ENCODE measurements at places on chromosomes 3 and 15.
A peak's percentile ranks its signal among the peaks of the same experiment; 100 is the strongest.

GRCh38 chr15:78046796-78047341 lies 30.6 kb downstream of the TBC1D2B start:
- H3K27me3 ChIP-seq = no peaks in the 10 kb centered on the region
- ATAC-seq = peak; percentile 61
- peak overlapping the region; percentile 78 for H3K4me3 ChIP-seq
- H3K4me1 ChIP-seq = peaks cover 81% of the 10 kb centered on the region
- H3K36me3 ChIP-seq = peaks cover 78% of the 10 kb centered on the region

DNA sequence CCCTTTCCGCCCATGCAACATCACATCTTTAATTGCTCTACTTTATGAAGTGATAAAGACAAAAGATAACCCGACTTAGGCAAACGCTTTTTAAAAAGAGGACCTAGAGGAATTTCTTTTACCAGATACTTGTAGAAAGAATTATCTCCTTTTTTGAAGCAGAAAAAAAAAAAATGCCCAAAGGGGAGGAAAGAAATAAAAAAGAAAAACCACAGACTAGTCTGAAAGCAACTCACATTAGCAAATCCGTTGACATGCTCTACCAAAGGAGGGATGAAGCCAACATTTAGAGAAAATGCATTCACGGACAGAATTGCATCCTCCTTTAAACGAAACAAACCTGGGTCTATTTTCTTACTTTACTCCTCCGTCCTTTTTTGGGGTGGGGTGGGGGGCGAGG lies 213.6 kb downstream of the MEIS2 start:
- peaks cover 90% of the 10 kb centered on the region for H3K27me3 ChIP-seq
- no peak overlapping the region for H3K4me3 ChIP-seq
- H3K36me3 ChIP-seq = no peaks in the 10 kb centered on the region
- ATAC-seq = no peak
- no peak overlapping the region for H3K27ac ChIP-seq

GRCh38 chr3:15160662-15161061 lies 45.4 kb upstream of the CAPN7 start:
- H3K4me1 ChIP-seq = no peaks in the 10 kb centered on the region
- H3K27ac ChIP-seq = no peak overlapping the region
- H3K27me3 ChIP-seq = peaks cover 14% of the 10 kb centered on the region
- no peak for ATAC-seq
- H3K4me3 ChIP-seq = no peak overlapping the region

- H3K4me1 ChIP-seq = no peaks in the 10 kb centered on the region
- no peak overlapping the region for H3K4me3 ChIP-seq
- no peaks in the 10 kb centered on the region for H3K36me3 ChIP-seq
- ATAC-seq = no peak
- peaks cover 21% of the 10 kb centered on the region for H3K27me3 ChIP-seq
- no peak overlapping the region for H3K27ac ChIP-seq
Observed at GRCh38 chr3:179962629-179963387, 73.9 kb downstream of the PEX5L start.

- no peak overlapping the region for H3K4me3 ChIP-seq
- peaks cover 12% of the 10 kb centered on the region for H3K4me1 ChIP-seq
- no peaks in the 10 kb centered on the region for H3K36me3 ChIP-seq
- no peaks in the 10 kb centered on the region for H3K27me3 ChIP-seq
- no peak overlapping the region for H3K27ac ChIP-seq
Observed at GRCh38 chr3:42745291-42745745, 27.7 kb downstream of the CCDC13 start.

DNA sequence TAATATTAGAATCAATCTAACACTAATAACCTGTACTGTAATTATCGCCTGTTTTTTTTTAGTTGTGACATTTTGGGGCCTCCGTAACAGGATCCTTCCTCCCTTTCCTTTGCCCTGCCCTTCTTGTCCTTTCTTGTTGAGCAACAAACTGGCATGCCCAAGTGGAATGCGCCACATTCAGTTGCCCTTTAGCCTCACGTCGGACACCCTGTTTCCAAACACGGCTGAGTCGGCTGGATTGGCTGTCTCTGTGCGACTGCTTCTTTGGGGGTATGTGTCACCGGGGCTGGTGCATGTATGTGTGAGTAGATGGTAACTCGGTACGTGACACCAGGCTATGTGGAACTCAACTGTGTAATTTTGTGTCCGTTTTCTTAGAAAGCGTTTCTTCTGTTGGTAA lies 24.1 kb downstream of the TRAK1 start:
- H3K27me3 ChIP-seq = no peaks in the 10 kb centered on the region
- no peak overlapping the region for H3K4me3 ChIP-seq
- no peaks in the 10 kb centered on the region for H3K36me3 ChIP-seq
- peaks cover 4% of the 10 kb centered on the region for H3K4me1 ChIP-seq
- peak overlapping the region; percentile 43 for H3K27ac ChIP-seq
- no peak for ATAC-seq

GRCh38 chr15:49987198-49987785 lies 131.7 kb downstream of the ATP8B4 start:
- ATAC-seq = no peak
- H3K36me3 ChIP-seq = no peaks in the 10 kb centered on the region
- H3K4me3 ChIP-seq = no peak overlapping the region
- no peak overlapping the region for H3K27ac ChIP-seq
- peaks cover 6% of the 10 kb centered on the region for H3K27me3 ChIP-seq
- H3K4me1 ChIP-seq = no peaks in the 10 kb centered on the region

GRCh38 chr3:13706451-13706850 lies 157.5 kb downstream of the FBLN2 start:
- peaks cover 67% of the 10 kb centered on the region for H3K27me3 ChIP-seq
- no peak overlapping the region for H3K4me3 ChIP-seq
- no peak for ATAC-seq

GRCh38 chr3:55445551-55445950 lies 41.6 kb downstream of the WNT5A start:
- no peak overlapping the region for H3K4me3 ChIP-seq
- no peaks in the 10 kb centered on the region for H3K36me3 ChIP-seq
- H3K4me1 ChIP-seq = no peaks in the 10 kb centered on the region
- no peaks in the 10 kb centered on the region for H3K27me3 ChIP-seq
- H3K27ac ChIP-seq = no peak overlapping the region

DNA sequence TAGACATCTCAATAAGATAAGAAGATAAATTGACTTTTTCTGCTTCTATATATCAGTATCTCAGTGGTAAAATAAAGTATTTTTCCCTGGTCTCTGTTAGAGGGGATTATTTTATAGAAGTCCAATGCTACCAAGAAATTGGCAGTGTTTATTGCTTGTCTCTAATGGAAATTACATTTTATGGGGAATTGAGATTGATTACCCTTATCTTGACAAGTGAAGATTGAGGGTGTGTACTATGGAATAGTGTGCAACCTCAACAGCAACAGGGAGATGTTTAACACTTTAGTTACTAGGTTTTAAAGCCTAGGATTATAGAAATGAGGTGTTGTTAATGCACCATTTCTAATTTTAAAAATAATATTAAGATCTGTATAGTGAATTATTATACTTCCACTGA lies 154.8 kb upstream of the ROBO1 start:
- no peaks in the 10 kb centered on the region for H3K36me3 ChIP-seq
- ATAC-seq = no peak
- no peaks in the 10 kb centered on the region for H3K27me3 ChIP-seq
- H3K27ac ChIP-seq = no peak overlapping the region

DNA sequence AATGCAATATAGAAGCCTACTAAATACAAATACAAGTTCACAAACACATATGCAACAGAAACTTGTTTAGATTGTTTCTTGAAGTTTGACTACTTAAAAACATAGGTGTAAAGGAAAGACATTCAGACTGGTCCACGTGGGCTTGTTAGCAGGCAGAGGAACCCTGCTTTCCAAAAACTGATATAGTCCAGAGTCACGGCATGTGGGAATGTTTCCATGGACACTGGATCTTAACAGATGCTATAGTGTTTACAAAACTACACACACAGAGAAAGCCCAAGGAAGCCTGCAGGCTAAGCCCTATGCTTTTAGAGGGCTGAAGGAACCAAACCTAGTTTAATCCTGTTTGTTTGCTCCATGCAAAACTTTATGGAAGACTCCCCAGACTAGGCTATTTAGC lies 45.2 kb upstream of the LRRC58 start:
- no peaks in the 10 kb centered on the region for H3K4me1 ChIP-seq
- ATAC-seq = no peak
- no peak overlapping the region for H3K4me3 ChIP-seq
- no peak overlapping the region for H3K27ac ChIP-seq
- H3K27me3 ChIP-seq = peaks cover 3% of the 10 kb centered on the region

- no peaks in the 10 kb centered on the region for H3K4me1 ChIP-seq
- no peak overlapping the region for H3K4me3 ChIP-seq
- no peak overlapping the region for H3K27ac ChIP-seq
- ATAC-seq = no peak
- no peaks in the 10 kb centered on the region for H3K36me3 ChIP-seq
Observed at GRCh38 chr15:69787791-69788190, 309.9 kb downstream of the TLE3 start.

DNA sequence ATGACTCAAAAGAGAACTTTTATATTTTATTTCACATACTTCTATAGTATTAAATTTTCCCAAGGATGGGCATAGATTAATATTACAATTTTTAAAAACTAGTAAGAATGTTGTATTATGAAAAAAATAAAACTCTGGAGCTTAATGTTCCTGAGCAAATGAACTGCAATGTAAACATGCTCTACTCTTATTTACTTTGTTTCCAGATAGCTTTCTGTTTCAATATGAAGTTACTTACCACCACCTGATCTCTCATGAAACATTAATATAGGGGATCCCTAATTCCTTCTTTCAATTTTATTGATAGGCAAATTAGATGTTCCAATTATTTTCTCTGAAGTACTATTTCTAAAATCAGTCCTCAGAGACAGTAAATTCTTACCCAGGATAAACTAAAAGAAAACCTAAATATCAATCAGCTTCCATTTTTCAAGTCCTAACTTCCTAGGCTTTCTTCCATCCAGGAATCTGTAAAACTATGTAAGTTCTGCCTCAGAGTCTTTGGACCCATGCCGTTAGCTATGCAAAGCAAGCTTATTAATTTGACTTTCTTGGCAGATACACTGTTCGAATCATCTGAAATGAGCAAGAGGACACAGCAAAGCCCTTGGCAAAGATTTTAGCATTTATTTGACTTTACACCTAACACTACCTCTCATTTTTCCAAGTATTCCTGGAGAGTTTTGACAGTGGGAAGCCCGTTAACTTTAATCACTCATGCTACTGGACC lies 93.2 kb downstream of the PLCH1 start:
- H3K4me1 ChIP-seq = no peaks in the 10 kb centered on the region
- no peak overlapping the region for H3K4me3 ChIP-seq
- no peaks in the 10 kb centered on the region for H3K36me3 ChIP-seq
- no peak for ATAC-seq
- H3K27ac ChIP-seq = no peak overlapping the region
- no peaks in the 10 kb centered on the region for H3K27me3 ChIP-seq

DNA sequence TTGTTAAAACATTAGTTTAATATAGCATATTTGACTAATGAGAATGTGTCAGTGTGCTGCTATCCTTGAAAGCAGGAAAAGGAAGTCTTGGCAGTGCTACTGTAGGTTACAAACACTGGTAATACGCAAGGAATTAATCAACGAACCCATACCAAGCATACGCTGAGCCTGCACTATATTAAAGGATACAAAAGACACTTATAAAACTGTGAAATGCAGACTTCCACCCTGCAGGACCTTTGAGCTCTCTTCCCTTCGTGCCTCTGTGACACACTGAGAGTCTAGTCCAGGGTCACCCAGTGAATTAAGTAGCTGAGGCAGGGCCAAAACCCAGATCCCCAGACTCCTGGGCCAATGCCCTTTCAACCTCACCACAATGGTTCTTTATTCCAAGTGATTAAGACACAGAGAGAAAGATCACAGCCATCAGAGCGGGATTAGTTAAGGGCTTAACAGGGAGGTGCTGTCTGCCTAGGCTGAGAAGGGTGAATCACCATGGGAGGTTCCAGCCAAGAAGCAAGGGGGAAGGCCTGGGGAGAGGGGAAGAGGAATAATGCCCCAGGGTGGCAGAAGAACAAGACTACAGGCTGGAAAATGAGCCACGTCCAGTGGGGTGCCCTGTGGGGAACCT lies 6.8 kb downstream of the ANXA2 start:
- peaks cover 66% of the 10 kb centered on the region for H3K36me3 ChIP-seq
- H3K27me3 ChIP-seq = no peaks in the 10 kb centered on the region
- ATAC-seq = peak; percentile 12
- peak overlapping the region; percentile 52 for H3K4me3 ChIP-seq
- H3K4me1 ChIP-seq = peaks cover 41% of the 10 kb centered on the region

DNA sequence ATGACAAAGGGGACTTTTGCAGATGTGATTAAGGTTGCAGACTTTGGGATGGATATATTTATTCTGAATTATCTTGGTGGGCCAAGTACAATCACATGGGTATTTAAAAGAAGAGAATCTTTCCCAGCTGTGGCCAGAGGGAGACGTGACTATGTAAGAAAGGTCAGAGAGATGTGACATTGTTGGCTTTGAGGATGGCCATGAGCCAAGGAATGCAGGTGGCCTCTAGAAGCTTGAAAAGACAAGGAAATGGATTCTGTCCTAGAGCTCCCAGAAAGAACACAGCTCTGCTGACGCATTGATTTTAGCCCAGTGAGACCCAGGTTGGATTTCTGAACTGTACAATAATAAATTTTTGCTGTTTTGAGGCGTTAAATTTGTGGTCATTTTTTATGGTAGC lies 616.0 kb upstream of the TBL1XR1 start:
- no peak overlapping the region for H3K27ac ChIP-seq
- no peak overlapping the region for H3K4me3 ChIP-seq
- no peak for ATAC-seq
- no peaks in the 10 kb centered on the region for H3K36me3 ChIP-seq
- no peaks in the 10 kb centered on the region for H3K27me3 ChIP-seq

- H3K4me1 ChIP-seq = no peaks in the 10 kb centered on the region
- no peak overlapping the region for H3K27ac ChIP-seq
- H3K27me3 ChIP-seq = no peaks in the 10 kb centered on the region
Observed at GRCh38 chr3:101229681-101230080, 90.7 kb downstream of the IMPG2 start.

DNA sequence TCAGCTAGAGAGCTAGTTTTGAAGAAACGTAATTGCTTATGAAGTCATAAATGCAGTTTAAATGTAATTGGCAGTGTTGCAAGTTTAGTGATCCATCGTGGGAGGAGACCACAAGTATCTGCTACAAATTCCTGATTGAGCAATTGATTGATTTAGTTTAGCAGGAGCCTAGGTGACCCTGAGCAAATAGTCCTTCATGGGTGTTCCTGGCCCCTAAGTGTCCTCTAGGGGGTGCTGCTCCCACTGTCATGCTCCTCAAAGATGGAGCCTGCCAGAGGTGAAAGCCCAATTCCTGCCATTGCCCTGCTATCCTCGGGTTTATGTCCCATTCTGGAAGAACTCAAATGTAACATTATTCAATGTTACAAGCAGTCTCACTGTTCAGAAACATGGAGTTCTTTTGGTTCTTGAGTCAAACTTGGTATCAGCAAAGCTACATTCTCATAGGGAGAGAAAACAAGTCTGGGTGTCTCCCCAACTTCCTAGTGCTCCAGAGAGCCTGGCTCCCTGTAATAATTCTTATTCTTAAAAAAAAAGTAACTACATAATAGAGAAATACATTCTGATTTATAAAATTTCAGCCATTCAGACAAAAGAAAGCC lies 29.8 kb upstream of the SENP5 start:
- H3K4me1 ChIP-seq = no peaks in the 10 kb centered on the region
- no peaks in the 10 kb centered on the region for H3K36me3 ChIP-seq
- no peak overlapping the region for H3K4me3 ChIP-seq
- no peaks in the 10 kb centered on the region for H3K27me3 ChIP-seq
- ATAC-seq = peak; percentile 97
- no peak overlapping the region for H3K27ac ChIP-seq
